ENCODE measurements at places on chromosomes 3 and 15.

DNA sequence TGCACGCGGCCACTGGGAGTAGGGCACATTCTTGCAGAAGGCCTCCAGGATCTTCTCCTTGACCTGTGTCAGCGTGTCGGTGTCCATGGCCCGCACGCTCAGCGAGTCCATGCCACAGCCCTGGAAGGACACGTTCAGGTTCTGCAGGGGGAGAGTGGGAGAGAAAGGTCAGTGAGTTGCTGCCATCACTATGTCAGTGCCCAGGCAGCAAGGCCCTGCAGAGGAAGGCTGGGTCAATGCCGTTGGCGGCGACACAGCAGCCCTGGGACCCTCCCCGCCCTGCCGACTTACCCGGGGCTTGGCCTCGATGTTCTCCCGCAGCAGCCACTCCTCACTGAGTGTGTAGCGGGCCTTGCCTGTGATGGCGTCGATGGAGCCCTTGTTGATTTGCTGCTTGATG is 19.8 kb downstream of the H1-8 start:
- DNase-seq = no peak

GRCh38 chr3:126365351-126366277 is 8.4 kb upstream of the KLF15 start:
- no peak for DNase-seq

DNA sequence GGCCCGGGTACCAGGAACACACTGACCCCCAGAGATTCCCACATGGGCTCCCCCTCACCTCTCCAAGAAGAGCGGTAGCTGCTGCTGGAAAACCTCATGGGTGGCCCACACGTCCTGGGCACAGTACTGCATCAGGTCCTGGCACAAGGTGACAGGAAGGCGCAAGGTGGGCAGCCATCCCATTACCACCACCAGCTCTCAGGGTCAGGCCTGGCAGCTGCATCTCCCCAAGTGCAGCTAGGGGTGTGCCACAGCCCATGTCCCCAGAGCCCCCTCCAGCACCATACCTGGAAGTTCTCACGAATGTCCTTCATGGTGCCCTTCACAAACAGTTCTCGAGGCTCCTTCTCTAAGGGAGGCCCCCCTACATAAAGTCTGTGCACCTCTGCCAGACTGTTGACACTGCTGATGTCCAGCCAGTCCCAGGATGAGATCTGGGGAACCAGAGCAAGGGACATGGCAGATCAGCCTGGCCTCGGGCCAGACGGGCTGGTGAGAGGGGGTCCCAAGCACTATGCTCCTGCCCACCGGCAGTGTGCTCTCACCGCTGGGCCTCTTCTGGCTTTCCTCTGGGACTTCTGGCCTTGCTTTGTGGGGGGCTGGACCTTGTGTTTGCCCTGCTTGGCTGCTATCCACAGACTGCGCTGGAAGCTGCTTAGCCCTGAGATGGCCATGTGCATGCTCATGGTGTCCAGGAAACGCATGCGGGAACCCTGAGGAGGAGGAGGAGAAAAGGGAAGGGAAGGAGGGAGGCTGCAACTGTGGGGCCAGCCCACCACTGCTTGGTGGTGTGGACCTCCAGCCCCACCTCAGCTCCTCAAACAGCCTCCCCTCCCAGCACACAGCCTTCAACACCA is 6.0 kb downstream of the POLG start:
- DNase-seq = no peak

DNA sequence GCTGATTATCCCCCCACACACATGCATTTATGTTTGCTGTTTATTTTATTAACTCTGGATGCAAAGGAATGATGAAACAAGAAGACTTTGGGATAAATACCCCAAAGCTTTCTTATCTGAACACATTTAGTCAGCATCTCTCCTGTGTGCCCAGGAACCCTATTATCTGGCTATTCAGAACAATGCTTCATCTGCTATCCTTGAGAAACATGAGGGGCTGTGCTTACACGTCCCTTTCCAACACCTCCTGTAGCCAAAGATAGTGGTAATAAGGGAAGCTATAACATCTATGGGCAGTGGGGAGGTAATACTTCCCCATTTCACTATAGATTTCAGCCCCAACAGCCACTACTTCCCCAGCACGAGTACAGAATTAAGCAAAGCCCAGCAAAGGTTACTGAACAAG is 94.7 kb downstream of the SSR3 start:
- DNase-seq = no peak

DNA sequence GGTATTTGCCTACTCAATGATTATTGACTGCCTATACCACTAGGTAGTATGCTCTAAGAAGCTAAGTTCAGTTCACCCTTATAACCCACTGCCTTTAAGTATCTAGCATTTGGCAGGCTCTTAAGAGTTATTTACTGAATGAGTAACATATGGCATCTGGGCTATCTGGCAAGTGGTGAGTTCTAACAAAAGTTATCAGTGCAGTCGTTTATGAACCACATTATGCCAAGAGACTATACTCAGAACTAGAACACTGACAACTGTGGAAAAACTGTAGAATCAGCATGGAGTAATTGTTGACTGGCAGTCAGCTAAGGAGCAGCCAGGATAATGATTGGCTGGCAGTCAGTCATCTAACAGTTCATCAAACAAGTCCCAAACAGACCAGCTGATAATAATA is 25.8 kb downstream of the RAF1 start:
- DNase-seq = peak; percentile 57

DNA sequence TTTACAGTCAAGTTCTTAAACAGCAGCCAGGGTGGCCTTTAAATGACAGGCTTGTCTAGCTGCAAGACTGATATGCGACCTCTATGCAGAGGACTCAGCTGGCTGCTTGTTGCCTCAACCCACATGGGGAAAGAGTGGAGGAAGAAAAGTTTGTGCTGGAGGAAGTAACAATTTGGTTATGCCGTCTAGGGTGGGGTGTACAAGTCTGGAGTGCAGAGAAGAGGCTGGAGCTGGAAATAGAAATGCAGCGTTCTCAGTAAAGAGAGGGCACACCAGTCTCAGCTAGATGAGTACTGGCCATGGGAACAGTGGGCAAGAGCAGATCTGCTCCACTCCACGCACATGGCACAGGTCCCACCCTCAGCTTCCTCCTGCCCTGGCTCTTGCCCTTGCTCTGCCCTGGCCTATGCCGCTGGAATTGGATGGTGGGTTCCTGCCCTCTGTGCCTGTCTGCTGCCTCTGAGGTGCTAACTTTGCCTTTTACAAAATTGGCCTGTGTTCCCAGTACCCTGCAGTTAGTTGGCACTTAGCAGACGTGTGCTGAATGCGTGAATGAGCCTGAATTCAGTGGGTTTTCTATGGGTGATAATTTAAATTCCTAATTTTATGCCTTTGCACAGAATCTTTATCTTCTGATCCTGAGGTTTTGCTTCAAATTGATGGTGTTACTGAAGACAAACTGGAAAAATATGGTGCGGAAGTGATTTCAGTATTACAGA is 59.7 kb upstream of the FURIN start:
- no peak for DNase-seq

DNA sequence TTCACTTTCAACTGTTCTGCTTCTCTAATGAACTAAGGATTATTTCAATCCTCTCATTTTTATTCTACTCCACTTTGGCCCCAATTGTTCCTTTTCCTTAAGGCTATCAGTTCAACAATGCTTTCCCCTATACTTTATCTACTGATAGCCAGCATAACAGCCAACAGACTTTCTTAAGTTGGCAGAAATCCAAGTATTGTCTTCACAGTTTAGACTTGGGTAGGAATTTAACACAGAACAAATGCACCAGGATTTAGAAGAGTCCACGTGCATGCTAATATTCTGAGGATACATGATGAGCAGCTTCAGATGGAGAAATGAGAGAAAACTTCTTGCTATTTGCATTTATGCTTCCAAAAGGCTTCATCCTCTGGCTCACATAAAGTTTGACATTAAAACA is 54.8 kb downstream of the FBN1 start:
- no peak for DNase-seq

- no peak for DNase-seq
These were observed at the start of gene CTXND1 for GRCh38 chr15:80252121-80252518. Gene CTXND1, minus strand, starts transcription at chr15:80252213. Its CDS starts 50,264 bp downstream, at chr15:80201949.

GRCh38 chr3:112345681-112346080 is 12.7 kb downstream of the CD200 start:
- DNase-seq = no peak

DNA sequence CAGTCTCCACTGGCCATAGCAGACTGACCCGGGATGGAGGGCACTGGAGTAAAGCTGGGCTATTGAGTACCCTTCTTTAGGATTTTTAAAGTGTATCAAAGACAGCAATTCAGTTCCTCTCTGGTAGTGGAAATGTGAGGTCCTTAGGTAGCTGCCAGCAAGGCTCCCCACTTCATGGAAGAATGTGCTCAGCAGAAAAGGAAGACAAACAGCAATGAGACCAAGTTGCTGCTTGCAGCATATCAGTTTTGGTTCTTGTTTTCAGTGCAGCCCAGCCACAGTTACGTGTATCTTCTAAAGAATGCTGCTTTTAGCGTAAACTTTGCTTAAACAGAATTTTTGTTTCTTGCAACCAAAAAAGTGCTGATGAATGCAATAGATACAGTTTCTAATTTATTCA is 374.0 kb upstream of the CBLB start:
- DNase-seq = no peak

- DNase-seq = no peak
These were observed 10.3 kb downstream of the GPR156 start for GRCh38 chr3:120274739-120275167.

DNA sequence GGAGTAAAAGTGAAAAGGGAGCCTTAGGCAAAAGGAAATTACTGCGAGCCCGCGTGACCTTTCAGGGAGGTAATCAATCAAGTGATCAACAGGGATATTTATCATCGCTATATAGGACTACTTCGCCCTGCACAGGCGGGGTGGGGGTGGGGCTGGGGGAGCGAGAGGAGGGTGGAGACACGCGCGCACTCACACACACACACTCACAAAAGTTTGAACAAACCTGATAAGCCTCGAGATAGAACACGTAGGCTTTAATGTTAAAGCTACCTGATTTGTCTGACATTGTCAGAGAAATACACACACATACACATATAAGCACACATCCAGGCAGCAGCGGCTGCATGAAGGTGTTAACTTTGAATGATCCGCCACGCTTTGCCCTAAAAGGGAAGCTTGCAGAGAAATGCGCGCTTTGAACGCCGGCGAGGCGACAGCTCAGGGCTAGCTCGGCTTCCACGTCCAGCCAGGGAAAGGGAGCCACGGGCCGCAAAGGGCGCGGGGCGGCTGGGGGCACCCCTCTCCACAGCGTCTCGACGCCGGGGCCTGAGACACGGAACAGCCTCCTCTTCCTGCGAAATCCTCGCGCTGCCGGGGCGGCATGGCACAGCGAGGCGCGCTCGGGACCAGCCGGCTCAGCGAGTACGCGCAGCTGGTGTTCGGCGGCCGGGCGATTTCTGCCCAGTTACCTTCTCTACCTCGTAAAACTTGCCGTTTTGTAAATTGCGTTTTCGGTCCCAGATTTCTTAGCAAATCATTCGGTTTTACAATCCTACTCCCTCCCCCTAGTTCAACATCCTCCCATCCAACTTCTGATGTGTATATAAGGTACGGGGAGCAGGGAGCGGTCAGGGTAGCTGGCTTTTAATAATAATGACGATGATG is 4.8 kb upstream of the MECOM start:
- DNase-seq = no peak

- no peak for DNase-seq
These were observed 861.0 kb upstream of the NR2F2 start for GRCh38 chr15:95469496-95470000.

GRCh38 chr15:78715930-78716329 is 74.9 kb upstream of the CHRNB4 start:
- DNase-seq = no peak

GRCh38 chr3:146732325-146732724 is 127.2 kb upstream of the PLSCR5 start:
- no peak for DNase-seq

DNA sequence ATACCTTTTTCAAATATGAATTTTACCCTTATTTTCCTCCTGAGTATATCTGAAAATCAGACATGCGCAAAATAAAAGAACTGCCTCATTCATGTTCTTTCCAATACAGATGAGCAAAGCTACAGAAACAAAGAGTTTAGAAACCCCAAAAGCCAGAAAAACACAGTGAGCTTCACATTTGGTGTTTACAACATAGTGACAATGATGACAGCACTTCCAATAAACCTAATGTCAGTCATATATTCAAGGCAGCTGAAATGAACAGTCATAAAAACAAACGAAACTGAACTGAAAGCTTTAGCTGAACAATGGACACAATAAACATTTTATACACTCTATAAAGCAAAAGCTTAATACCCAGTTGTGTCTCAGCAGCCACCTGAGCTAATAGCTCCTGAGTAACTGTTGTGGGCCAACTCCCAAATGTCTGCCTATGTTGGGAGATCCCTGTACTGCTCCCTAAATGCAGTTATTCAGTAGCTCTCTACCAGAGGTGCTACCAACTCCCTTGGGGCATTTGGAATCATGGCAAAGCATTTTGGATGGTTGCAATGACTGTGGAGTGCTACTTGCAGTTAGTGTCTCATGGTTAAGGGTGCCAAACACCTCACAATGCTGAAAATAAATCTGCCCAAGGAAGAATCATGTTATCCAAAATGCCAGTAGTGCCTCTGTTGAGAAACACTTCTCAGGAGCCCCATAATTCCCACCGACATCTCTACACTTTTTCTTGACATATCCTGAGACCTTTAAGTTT is 131.5 kb downstream of the TGFBR2 start:
- DNase-seq = no peak

DNA sequence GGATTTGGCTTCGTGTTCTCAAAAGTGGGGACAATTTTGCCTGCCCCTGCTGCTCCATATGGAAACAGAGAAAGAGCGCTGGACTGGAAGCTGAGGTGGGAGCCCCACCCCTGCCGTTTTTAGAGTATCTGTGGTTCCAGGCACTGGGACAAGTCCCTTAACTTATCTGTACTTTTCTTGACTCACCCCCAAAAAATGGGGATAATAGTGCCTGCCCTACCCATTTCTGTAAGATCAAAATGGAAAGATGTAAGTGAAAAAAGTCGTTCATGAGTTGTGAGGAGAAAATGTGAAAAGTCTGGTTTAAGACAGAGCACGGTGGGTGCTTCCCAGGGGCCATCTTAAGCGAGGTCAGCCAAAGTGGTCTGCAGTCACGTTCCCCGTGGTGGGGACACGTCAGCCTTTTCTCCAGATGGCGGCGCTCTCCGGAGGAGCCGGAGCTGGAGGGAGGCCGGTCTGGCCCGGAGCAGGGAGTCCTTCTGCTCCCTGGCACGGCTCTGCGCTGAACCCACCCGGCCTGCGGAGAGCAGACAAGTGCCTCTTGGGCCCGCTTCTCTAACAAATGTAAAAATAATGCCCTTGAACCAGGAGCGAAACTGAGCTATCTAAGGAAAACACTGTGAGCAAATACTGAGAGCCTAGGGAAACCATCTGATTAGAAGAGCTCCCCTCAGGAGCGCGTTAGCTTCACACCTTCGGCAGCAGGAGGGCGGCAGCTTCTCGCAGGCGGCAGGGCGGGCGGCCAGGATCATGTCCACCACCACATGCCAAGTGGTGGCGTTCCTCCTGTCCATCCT is at the start of gene CLDN18:
CLDN18 (plus strand) TSS at position 690 of the 797 bp plus-strand sequence; CDS start at position 751, 61 bp downstream.
- DNase-seq = no peak
